ENCODE measurements at places on chromosomes 6 and 20.
A peak's percentile ranks its signal among the peaks of the same experiment; 100 is the strongest.

- no peak for DNase-seq
Measured at GRCh38 chr6:53639520-53639919, 26.0 kb downstream of the KLHL31 start.

- no peak for DNase-seq
Measured at GRCh38 chr20:31679357-31680285, 41.9 kb downstream of the COX4I2 start.

DNA sequence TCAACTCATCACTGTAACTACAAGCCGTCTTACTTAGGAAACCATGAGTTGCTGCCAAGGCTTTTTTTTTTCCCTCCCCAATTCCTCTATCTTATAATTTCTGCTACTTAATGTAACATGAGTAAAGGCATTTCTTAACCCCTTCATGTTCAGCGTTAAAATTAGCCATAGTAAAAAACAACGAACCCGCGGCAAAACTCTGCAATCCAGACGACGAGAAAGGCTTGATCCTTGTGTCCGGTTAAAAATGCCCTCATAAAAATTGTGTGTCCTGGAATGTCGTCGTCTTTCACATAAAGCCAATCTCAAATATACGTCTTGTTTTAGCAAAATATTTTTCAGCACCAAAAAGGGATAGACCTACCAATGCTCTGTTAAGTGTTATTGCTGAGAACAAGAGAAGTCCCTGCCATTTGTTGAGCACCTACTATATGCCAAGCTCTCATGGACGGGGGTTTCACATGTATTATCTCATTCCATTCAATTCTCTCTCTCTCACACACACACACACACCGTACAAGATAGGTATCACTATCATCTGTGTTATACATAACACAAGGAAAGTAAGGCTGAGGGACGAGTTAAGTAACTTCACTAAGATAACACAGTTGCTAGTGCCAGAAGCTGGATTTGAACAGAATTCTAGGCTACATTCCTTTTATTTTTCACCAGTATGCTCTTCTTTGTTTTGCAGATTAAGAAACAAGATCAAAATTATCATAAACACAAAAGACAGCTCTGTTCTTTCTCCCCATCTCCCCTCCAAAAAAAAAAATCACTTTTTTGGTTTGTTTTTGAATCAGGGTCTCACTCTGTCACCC is 683 bp upstream of the ARHGAP18 start:
- no peak for DNase-seq

DNA sequence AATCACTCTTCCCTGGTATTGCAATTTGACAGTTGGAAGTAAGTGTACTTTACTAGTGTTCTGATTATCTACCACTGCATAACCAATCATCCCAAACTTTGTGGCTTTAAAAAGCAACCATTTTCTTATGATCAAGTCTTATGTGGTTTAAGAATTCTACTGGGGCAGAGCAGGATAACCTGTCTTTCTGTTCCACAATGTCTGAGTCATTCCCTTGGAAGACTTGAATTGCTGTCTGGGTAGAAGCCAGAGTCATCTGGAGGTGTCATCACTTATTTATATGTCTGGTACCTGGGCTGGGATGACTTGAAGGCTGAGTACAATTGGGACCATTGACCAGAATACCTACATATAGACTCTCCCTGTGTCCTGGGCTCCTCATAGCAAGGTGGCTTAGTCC is 644.3 kb downstream of the HDGFL1 start:
- no peak for DNase-seq

- DNase-seq: no peak
Measured at GRCh38 chr6:35926509-35927215, 5.8 kb upstream of the SRPK1 start.

- DNase-seq: no peak
Measured at GRCh38 chr6:33433001-33433543, 13.2 kb downstream of the SYNGAP1 start.

DNA sequence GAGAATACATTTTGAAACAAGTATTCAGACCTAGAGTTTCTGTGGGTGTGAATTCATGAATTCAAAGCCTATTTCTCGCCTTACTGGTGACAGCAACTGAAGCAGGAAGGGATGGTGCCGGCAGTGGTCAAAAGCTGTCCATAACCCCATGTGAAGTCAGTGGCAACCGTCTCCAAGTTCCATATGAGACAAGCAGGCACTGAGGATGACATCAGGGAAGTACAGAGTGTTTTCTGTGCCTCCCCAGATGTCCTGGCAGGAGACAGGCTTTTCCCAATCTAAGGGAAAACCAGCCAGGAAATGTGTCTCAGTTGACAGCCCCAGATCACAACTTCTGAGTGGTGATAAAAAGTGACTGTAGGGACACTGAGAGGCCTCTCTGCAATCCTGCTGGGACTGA is 66.6 kb downstream of the HIVEP2 start:
- no peak for DNase-seq

GRCh38 chr6:87544474-87544735 is 45.4 kb downstream of the RARS2 start:
- no peak for DNase-seq

DNA sequence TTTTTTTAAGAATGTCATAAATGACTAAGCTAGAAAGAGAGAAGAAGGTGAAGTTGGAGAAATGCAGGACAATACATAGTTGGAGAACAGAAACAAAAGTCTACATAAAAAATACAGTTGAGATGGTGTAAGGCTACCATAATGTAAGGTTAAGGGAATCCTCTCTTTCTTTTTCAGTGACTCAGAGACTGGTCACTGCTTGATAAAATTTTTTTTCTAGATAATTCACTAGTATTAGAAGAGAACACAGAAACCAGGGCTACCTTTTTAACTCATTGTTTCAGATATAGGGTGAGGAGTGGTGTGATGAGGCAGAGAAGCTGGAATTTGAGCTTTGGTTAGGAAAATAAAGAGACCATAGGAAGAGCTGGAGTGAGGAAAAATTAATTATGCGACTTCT is 18.2 kb upstream of the EDN1 start:
- no peak for DNase-seq

DNA sequence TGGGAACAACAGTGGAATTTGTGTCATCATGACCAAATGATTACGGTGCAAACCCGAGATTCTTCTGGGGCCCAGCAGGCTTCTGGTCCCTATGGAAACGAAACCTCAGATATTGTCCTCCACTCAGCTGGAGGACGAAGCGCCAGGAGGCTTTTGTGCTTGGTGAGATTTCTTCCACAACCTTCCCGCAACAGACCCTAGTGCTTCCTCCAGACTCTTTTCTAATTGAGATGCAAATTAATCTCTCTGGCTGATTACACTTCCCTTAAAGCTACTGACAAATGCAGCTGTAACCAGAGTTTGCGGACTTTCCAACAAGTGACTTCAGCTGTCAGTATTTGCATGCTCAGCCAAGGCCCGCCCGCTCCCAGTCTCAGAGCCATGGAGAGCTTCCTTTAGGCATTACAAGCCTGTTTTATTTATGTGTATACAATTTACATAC is 96.0 kb downstream of the INSM1 start:
- no peak for DNase-seq

DNA sequence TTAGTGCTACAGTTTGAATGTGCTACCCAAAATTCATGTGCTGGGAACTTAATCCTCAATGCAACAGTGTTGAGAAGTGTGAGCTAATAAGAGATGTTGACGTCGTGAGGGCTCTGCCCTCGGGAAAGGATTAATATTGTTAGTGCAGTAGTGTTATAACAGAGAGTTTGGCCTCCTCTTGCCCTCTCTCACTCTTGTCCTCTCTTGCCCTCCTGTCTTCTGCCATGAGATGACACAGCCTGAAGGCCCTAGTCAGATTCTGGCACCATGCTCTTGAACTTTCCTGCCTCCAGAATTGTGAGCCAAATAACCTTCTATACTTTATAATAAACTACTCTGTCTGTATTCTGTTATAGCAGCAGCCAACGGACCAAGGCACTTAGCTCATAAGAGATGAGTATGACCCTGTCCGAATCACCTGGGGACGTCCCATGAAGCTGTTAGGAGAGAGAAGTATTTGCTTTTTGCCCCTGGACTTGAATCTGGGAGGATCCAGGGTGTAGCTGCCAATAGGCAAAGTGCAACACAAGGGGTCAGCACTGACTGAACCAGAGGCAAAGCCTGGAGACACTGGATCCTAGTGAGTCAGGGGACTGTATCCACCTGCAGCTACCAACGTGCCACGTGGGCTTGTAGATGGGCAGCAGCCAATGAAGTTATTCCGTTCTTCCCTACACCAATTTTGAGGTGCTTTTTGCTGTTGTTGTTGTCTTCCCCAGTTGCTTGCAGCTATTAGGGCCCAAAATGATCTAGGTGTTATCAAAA is 233.7 kb downstream of the THBS2 start:
- no peak for DNase-seq

DNA sequence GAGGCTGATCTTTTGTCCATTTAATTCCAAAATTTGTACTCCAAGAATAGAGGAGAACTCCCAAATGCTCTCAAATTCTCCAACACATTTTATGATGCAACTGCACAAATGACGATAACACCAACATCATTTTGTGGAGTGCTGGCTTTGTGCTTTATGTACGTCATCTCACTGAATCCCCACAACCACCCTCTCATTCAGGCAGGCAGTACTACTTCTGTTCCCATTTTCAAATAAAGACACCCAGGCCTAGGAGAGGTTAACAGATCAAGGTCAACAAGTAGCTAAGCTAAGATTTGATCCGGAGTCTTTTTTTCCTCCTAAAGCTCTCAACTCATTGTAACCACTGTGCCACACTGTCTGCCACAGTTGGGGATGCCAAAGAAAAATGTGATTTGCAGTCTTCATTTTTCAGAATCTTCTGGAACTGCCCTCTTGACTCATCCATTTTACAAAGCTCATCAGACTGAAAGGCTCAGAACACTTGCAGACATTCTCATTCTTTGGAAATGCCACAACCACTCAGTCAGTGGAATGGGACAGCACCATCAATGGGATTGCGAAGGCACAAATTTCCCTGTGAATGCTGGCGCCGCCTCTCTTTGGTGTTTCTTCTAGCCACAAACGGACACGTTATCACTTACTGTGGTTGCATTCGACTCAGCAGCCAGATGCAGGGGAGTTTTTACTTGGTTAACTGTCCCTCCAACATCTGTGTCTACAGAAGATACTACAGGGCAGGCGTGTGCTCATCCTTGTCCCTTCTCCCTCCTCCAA is 184.4 kb downstream of the GJA10 start:
- no peak for DNase-seq

- DNase-seq: no peak
Measured at GRCh38 chr6:127290391-127291265, 24.0 kb downstream of the RNF146 start.

- no peak for DNase-seq
Measured at GRCh38 chr20:16714242-16714641, 15.6 kb upstream of the SNRPB2 start.

DNA sequence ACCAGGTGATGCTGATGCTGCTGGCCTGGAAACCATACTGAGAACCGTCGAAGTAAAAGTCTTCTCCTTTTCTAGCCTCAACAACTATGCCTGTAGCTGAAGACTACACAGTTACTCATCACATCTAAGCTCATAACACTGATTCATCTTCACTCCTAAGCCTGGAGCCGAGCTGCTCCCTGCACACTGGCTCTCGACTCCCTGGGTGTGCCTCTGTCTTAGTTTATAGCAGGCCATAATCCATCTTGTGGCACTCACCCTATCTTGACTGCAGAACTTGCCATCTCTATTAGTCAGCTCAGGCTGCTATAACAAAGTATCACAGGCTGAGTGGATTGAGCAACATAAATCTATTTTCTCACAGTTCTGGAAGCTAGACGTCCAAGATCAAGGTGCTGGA is 191.0 kb downstream of the UNC5CL start:
- DNase-seq: no peak

DNA sequence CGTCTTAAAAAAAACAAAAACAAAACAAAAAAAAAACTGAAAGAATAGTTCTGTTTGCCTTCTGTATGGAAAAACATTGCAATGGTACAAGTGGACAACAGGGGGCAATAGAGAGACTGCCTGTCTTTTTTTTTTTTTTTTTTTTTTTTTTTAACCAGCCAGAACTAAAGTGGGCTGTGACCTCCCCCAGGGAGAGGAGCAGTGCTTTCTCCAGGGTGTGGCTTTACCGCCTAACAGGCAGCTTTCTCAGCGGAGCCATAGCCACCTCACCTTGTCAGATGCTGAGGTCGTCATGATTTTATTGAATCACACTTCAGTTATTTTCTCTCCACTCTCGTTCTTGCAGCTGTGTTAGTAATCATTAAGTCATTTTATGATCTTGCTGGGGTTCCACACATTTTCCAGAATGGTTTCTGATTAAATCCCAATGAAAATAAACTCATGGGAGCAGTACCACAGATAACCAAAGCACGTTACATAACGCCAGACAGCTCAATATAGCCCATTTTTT is 78.4 kb downstream of the GMPR start:
- DNase-seq: no peak

GRCh38 chr6:4820704-4821276 is 44.6 kb downstream of the CDYL start:
- no peak for DNase-seq

DNA sequence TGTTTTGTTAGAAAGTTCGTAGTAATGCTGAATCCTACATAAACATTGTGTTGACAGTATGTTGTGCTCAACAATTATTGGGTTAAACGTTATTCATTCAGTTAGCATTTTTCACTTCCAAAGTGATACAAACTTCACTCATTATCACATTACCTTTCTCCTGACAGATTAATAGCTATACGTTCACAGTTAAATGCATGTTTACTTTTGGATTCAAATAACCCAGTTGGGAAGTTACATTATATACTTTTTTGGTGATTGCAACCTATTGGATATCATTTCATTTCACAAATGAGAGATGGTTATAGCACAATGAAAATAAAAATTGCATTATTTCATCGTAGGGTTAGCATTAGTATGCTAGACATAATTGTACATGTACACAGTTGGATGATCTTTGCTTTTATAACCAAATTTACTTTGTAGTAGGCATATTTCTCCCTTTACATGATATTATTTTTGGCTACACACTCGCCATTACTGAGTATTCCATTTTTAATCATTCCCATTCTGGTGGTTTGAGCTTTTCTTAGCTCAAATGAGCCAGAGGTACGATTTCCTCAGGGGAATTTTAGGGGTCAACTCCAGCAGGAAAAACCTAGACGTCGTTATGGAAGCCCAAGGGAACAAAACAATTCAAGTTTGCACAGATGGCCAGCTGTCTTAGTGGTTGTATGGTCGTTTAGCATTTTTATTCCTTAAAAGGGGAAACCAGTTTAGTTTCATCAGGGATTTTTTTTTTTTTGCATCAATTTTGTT is 2.1 kb upstream of the HIVEP1 start:
- no peak for DNase-seq

DNA sequence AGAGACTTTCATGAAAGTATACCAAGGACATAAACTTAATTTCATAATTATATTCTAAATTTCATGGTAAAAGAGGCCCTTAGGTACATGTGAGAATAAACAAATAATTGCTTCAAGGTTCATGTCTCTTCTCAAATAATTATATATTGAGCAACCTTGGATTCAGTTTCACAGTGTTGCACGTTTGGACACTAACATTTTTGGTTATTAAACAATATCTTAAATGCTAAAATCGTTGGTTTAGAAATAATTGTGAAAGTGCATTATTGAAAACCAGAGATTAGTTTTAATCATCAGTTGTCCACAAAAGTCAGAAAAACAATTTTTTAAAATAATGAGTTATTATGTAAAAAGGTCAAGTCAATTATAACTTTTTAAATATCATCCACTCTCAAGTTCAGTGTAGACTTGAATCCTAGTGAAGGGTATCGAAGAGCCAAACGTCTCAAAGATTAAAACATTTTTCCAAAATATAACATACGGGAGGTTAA is 227.1 kb upstream of the DEFB112 start:
- DNase-seq: no peak

GRCh38 chr20:59830665-59831023 is 102.8 kb downstream of the SYCP2 start:
- DNase-seq: peak; percentile 60

- no peak for DNase-seq
Measured at GRCh38 chr20:58996226-58996611, 10.8 kb downstream of the CTSZ start.

- DNase-seq: no peak
Measured at GRCh38 chr6:169263836-169264608, 10.4 kb upstream of the THBS2 start.
